Stimulated activated naive B cell treated with anti-CD40 and anti-IgM and Interleukin-4, amounts not matched to agents 10 μg/mL and 1 μg/mL and 100 μg/mL, for 72 hours (primary cell): ENCODE measurements at places on chromosomes 16 and 17.

GRCh38 chr17:70099294-70099693 is 24.3 kb downstream of the KCNJ16 start:
- DNase-seq = no peak
- H3K36me3 ChIP-seq = no peaks in the 10 kb centered on the region
- H3K4me1 ChIP-seq = peaks cover 4% of the 10 kb centered on the region
- H3K27ac ChIP-seq = no peak overlapping the region

- H3K27me3 ChIP-seq = no peaks in the 10 kb centered on the region
- no peaks in the 10 kb centered on the region for H3K4me1 ChIP-seq
- H3K36me3 ChIP-seq = peaks cover 4% of the 10 kb centered on the region
- H3K4me3 ChIP-seq = no peak overlapping the region
- no peak overlapping the region for H3K27ac ChIP-seq
- DNase-seq = no peak
Observed at GRCh38 chr17:60910415-60910814, 232.8 kb downstream of the BCAS3 start.

GRCh38 chr17:32345951-32346600 is 3.9 kb upstream of the ZNF207 start:
- H3K4me3 ChIP-seq = no peak overlapping the region
- H3K36me3 ChIP-seq = peaks cover 13% of the 10 kb centered on the region
- DNase-seq = no peak
- H3K4me1 ChIP-seq = peaks cover 10% of the 10 kb centered on the region
- H3K27me3 ChIP-seq = no peaks in the 10 kb centered on the region

DNA sequence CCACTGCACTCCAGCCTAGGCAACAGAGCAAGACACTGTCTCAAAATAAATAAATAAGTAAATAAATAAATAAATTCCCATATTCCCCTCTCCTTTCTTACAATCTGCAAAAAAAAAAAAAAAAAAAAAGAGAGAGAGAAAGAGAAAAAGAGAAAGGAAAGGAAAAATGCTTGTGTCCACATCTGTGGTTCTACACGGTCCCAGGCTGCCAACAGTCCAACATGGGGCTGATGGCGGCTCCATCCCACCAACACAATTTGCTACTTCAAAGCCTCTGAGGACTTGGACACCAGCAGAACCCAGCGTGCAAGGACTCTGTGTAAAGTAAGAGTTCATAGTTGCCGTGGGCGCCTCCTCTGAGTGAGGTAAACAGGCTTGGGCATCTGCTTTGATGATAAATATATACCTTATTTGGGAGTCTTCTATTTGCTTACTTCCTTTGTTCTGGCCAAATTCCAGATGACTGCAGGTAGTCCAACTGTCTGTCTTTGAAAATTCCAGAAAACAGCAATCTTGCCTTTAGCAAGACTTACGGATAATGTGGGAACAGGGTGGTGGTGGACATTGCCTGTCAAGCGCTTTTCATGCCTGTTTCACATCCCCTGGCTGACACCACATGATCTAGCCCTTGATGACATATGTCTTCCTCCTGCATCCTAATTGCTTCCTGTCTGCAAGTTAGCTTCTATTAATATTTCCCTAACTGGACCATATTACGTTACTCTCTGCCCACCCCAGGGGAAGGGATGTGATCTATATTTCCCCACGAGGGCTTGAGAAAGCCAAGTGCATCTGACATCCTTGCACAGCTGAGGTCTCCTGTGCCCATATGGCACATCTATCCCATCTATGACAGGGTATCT is 10.1 kb downstream of the LITAF start:
- peaks cover 70% of the 10 kb centered on the region for H3K36me3 ChIP-seq
- peak overlapping the region; percentile 61 for H3K4me3 ChIP-seq
- DNase-seq = peak; percentile 54
- H3K27ac ChIP-seq = peak overlapping the region; percentile 88
- no peaks in the 10 kb centered on the region for H3K27me3 ChIP-seq

GRCh38 chr17:51653878-51654277 is 393.5 kb downstream of the UTP18 start:
- no peak overlapping the region for H3K4me3 ChIP-seq
- peaks cover 3% of the 10 kb centered on the region for H3K27me3 ChIP-seq
- no peaks in the 10 kb centered on the region for H3K4me1 ChIP-seq
- DNase-seq = no peak

DNA sequence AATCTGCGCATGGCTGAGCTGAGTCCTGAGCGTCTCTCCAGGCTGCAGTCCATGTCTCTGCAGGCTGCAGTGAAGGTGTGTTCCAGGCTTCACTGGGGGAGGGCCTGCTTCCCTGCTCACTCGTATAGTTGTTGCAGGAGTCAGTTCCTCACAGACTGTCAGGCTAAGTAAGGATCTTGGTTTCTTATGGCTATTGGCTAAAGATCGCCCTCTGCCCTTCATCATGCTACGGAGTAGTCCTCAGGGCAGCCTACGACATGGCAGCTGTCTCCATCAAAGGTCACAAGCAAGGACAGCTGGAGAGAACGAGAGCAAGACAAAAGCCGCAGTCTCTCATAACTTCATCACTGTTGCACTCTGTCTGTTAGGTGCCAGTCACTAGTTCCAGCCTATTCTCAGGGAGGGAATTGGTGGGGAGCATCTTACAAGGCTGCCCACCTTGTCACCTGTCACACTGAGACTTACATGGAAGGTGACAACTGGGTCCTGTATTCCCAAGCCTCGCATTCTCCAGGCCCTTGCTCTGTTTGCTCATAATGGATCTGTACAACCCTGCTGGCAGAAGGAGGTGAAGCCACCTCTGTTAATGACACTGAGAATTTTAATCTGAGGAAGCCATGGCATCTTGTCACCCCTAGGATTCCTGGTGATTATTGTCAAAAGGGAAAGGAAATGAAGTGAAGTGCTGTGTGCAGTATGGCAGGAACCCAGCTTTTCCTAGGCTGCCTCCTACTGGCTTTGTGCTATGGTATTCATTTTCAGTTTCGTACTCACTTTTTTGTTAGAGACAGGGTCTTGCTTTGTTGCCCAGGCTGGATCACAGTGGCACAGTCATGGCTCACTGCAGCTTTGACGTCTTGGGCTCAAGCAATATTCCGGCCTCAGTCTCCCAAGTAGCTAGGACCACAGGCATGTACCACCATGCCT is 43.4 kb downstream of the MFSD11 start:
- no peak for DNase-seq
- no peaks in the 10 kb centered on the region for H3K27me3 ChIP-seq
- peaks cover 19% of the 10 kb centered on the region for H3K36me3 ChIP-seq
- H3K4me1 ChIP-seq = no peaks in the 10 kb centered on the region

DNA sequence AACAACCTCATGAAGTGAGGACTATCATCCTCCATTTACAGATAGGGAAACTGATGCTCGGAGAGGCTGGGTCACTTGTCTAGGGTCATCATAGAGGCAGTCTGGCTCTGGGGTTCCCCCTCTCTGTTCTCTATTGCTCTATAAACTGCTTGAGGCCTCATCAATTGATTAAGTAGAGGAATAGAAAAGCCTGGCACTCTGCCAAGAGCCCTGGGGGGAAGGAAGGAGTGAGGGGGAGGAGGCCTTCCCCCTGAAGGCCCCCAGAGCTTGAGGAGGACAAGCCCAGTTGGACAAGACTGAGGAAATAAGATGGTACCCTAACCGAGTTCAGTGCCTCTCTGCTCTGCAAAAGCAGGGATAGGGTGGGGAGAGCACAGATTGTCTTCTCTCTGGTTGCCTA is 21.0 kb downstream of the SDK2 start:
- no peak overlapping the region for H3K27ac ChIP-seq
- no peak overlapping the region for H3K4me3 ChIP-seq
- H3K36me3 ChIP-seq = peaks cover 6% of the 10 kb centered on the region
- no peak for DNase-seq

GRCh38 chr16:67000384-67001351 is 12.3 kb downstream of the CES4A start:
- H3K27me3 ChIP-seq = peaks cover 21% of the 10 kb centered on the region
- peaks cover 2% of the 10 kb centered on the region for H3K36me3 ChIP-seq
- peak; percentile 26 for DNase-seq
- H3K4me3 ChIP-seq = peak overlapping the region; percentile 81
- peak overlapping the region; percentile 81 for H3K27ac ChIP-seq
